Activated naive CD8-positive, alpha-beta T cell treated with anti-CD3 and anti-CD28 coated beads, Interleukin-2, amount 10 ng/mL, durations not matched to agents 7 days and 5 days (primary cell): ENCODE measurements at places on chromosomes 4 and X. TPM values are rescaled to one million over a fixed set of nuclear protein-coding genes. Genes with fewer than 3 reads are reported as not detected.

Gene CXCL13
- not detected for total RNA-seq

- H3K4me3 ChIP-seq, result no peak overlapping the region
- H3K27me3 ChIP-seq, result no peaks in the 10 kb centered on the region
- no peak overlapping the region for H3K27ac ChIP-seq
- H3K36me3 ChIP-seq, result no peaks in the 10 kb centered on the region
Observed at GRCh38 chrX:29257521-29257920, 670.3 kb downstream of the IL1RAPL1 start.

- peaks cover 10% of the 10 kb centered on the region for H3K4me1 ChIP-seq
- H3K4me3 ChIP-seq, result peak within 1 kb of the TSS; percentile 86
- no peaks in the 10 kb centered on the region for H3K36me3 ChIP-seq
- peak within 1 kb of the TSS; percentile 92 for H3K27ac ChIP-seq
Observed at GRCh38 chrX:13652850-13653693, at the start of gene TCEANC. TSS of gene TCEANC (plus strand) at chrX:13653141. CDS start at chrX:13662509, 9,368 bp downstream.

- H3K27me3 ChIP-seq, result no peaks in the 10 kb centered on the region
- H3K4me3 ChIP-seq, result no peak overlapping the region
- H3K4me1 ChIP-seq, result no peaks in the 10 kb centered on the region
Observed at GRCh38 chrX:43333543-43333942, 322.6 kb upstream of the MAOA start.

GRCh38 chr4:144903953-144904711 is 193.9 kb downstream of the ANAPC10 start:
- H3K36me3 ChIP-seq, result no peaks in the 10 kb centered on the region
- H3K4me1 ChIP-seq, result peaks cover 2% of the 10 kb centered on the region
- no peak overlapping the region for H3K27ac ChIP-seq
- no peak for DNase-seq

GRCh38 chrX:19204636-19205035 is 82.4 kb upstream of the ADGRG2 start:
- H3K4me3 ChIP-seq, result no peak overlapping the region
- no peaks in the 10 kb centered on the region for H3K4me1 ChIP-seq
- no peak for DNase-seq
- H3K27me3 ChIP-seq, result no peaks in the 10 kb centered on the region
- no peak overlapping the region for H3K27ac ChIP-seq
- no peaks in the 10 kb centered on the region for H3K36me3 ChIP-seq
